ENCODE measurements at places on chromosomes 2 and 18.

GRCh38 chr2:118290411-118291250, 202.4 kb downstream of the INSIG2 start:
- no peak for DNase-seq

DNA sequence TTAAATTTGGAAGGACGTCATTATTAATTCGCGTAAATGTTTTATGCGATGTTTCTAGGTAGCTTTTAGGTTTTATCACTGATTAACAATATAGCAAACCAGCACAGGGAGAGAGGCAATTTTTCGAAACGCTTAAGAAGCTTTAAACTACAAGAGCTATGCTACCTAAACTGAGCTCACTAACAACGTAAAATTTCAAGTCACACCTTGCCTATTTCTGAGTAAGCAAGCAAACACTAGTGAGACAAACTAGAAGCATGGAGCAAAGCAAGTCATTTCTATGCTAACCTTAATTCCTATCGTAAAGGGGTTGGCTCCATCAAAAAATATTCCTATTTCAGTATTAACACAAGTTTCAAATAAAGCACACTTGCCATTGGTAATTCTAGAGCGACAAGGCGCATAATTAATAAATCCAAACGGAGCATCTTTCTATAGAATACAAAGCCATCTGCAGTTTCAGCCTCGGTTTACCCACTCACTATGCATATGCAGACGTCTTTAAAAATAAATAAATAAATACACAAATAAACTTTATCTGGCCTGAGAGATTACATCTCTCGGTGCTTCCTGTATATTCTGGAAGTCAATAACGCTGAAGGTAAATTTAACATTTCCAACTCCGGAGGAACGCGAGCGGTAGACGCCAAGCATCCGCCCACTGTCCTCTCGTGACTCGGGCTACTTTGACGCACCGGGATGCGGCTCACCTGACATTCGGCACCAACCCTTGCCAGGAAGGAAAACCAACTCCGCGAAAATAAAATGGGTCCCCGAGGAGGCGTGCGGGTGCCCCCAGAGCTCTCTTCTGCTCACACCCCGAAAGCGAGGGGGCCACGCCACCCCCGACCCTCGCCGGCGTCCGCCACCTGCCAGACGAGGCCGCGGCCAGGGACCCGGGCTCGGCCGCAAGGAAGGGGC, 947 bp downstream of the ITSN2 start:
- DNase-seq = peak; percentile 27

- no peak for DNase-seq
Measured at GRCh38 chr2:107108556-107108955, 222.6 kb upstream of the ST6GAL2 start.

DNA sequence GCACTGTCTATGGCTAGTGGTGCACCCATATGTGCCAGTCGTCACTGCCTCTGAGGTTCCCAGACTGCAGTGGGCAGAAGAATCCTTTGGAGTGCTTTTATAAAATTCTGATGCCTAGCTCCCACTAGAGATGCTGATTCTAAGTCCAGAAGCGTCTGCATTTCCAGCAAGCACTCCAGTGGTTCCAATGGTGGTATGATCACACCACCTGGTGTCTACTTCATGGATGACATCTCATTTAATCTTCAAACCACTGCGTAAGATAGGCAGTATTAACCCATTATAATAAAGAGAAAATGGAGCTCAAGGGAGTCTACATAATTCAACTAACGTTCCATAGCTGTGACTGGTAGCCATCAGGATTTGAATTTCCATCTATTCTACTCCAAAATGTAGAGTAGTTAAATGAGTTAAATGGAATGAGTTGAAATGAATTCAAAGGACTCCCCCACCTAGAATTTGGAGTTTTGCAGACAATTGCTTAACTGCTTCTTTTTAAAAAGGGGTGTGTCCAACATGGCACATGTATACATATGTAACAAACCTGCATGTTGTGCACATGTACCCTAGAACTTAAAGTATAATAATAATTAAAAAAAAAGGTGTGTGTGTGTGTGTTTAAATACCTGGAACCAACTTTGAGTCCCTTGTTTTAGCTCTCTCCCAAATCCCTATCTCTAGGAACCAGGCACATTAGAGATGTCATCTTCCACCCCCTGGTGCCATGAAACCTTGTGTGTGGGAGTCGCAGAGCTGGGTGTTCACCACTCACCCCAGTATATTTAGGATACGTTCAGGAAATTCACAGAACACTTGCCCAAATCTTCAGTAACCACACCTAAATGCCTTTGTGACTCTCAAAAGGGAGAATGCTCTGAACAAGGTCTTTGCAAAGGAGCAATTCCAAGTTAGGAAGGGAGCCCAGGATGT, 14.1 kb downstream of the LAMA3 start:
- no peak for DNase-seq

- no peak for DNase-seq
Measured at GRCh38 chr18:36305375-36305774, 7.9 kb downstream of the FHOD3 start.

DNA sequence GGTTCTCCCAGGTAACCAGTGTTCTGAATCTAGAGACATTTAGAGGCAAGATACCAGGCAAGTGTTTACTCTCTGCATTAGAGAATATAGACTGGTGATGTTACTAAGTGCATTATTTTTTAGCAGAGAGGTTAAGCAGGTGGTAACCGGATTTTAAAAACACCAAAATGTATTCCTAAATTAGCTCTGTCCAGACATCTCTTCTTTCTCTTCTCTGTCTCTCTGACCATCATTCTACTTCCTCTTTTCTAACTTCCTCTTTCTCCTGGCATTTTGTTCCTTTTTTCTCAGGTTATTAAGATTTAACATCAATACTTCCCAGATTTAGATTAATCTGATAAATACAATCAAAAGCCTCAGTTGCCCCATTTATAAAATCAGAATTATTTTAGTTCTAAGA, 31.7 kb upstream of the DYNC1I2 start:
- no peak for DNase-seq

- DNase-seq = no peak
Measured at GRCh38 chr18:23422751-23423418, 30.2 kb upstream of the RIOK3 start.

DNA sequence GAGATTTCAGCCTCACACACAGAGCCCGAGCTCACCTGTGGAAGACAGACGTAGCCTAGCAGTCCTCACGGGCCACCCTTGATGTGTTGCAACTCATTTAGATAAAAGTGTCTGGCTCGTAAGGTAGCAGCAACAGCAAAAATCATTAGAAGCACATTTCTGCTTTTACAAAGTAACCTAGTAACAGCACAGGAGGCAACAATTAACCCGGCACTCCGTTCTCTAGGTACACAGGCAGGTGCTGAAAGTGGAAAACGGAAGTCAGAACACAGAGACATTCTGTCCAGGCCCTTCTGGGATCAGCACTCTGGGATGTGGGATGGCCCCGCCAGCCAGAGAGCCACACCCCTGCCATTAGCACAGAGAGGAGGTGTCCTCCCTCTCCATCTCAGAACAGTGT, 99.3 kb downstream of the KLHL29 start:
- DNase-seq = no peak

GRCh38 chr18:3252843-3253242, 5.2 kb downstream of the MYL12A start:
- DNase-seq = no peak

GRCh38 chr2:86413296-86414094, 27.7 kb upstream of the KDM3A start:
- no peak for DNase-seq

DNA sequence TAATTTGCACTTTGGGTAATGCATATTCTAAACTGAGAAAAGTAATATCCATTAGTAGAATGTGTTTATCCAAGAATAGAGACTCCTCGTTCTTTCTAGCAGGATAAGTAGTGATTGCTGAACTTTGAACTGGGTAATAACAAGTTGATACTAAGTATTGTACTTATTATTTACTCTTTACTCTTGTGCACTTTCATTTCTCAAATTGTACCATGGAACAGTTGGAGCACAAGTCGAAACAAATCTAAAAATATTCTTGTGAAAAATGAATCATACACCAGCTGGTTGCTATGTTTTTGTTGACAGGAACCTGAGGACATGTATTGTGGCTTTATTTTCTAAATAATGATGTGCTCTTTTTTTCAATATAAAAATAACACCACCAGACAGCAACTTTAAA, 111.9 kb downstream of the RGPD3 start:
- no peak for DNase-seq

GRCh38 chr2:239098288-239098970, 250.5 kb downstream of the TWIST2 start:
- DNase-seq = no peak

- DNase-seq = no peak
Measured at GRCh38 chr18:69636529-69637301, 236.0 kb downstream of the DOK6 start.

DNA sequence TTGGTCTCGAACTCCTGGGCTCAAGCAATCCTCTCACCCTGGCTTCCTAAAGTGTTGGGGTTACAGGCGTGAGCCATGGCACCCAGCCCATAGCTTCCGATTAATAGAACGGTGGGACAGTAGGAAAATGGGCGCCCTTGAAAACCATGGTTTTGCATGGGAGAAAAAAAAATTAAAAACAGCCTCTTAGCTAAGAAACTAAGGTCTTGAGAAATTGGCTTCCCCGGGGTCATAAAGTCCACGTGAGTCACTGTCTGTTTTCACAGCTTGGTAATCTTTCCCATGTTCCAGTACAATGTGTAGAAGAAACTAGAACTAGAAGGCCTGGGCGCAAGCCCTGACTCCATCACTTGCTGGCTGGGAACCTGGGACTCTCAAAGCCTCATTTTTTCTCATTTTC, 20.7 kb downstream of the B3GNT2 start:
- no peak for DNase-seq

GRCh38 chr2:188850786-188851185, 123.4 kb upstream of the COL3A1 start:
- DNase-seq = no peak

Measured in activated T-helper 9 cell treated with anti-CD3 and anti-CD28 coated beads, Interleukin-2, amount 50 U/mL, for 16 hours (primary cell).